ENCODE measurements at places on chromosomes 3 and 15. TPM values are rescaled to one million over a fixed set of nuclear protein-coding genes. Genes with fewer than 3 reads are reported as not detected.

DNA sequence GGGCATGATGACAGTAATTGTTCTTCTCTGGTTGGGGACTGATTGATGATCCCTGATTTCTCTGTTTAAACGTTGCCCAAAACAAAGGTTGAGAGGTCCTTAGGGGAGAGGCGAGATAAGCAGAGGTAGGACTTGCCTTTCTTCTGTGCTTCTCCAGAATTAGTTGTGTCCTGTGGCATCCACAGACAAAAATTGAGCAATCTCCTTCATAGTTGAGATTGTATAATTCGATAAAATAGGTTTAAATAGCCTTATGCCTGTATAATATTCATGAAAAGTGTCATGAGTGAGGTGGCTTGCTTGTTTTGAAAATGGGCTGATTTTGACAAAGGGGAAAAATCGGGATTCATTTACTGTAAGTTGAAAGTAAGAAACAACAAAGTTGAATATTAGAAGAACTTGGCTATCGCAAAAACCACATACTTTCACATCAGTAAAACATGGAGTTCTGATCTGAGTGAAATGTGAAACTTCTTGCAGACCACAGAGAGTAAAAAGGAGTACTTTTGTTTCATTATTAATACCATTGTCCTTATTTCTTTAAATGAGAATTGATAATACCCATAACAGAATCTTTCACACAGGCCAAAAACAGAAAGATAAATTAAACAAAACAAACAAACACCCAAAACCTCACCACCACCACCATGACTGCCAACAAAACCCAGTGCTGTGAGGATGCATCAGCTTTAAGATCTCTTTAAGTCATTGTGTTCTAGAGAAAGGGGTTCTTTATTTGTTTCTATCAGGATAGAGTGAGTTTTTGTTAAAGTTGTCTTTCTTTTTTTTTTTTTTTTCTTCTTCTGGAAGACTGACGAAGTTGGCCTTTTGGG is 155.7 kb downstream of the LPP start:
- no peak for DNase-seq

DNA sequence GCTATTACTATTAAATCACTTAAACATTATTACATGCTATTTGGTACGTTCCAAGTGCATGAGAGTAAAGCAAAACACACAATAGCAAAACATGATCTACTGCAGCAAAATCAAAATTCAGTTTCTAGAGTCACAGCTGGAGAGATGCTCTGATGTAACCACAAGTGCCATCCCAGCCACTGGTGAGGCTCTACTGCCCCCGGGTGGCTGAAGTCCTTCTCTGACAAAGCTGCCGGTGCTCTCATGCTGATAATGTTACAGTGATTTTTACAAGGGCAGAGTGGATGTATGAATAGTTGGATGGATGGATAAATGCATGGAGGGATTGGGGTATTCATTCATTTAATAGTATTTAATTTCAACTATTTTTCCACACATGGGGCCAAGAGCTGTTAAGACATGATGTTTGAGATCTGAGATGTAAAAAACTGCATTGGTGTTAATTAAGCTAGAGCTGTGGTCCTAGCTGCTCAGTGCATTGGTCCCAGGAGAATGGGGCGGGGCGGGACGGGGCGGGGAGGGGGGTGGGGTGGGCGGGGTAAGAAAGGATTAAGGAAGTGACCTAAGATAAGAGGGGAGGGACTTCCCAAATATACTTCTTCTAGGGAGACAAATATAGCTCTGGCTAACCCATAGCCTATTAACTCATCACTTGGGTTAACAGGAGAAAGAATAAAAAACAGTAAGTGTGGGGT is 5.3 kb upstream of the SPESP1 start:
- DNase-seq, result peak; percentile 87

GRCh38 chr15:95086531-95087252 is 855.3 kb downstream of the MCTP2 start:
- DNase-seq, result no peak

DNA sequence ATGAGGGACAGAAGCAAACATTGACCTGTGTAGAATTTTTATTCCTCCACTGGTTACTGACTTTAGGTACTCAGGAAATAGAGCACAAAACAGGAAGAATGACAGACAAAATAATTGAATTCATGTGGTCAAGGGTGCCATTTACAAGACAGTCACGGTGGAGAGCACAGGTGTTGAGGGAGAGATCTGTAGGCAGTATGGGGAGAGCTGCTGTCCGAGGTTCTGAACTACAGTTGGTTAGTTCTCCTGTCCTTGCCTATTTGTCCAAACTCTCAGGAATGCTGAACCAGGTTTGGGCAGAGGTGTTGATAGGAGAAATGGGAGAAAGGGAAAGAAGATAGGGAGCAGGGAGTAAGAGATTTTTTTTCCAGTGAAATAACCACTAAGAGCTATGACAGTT is 178.5 kb upstream of the ZBTB20 start:
- DNase-seq, result peak; percentile 89

DNA sequence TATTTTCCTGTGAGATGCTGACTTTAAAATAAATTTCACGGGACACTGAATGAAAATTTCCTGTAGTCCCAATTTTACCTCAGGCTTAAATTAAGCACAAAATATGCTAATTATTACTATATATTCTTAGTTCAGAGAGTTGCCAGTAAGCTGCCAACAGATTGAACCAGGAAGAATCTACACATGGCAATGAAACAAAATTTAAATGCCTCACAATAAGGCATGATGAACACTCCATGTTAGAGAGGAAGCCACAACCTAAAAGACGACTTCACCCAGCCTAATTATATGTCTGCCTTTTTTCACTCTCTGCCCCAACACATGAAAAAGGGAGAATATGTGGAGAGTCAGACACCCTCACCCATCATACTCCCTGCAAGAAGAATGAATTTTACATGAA is 39.7 kb downstream of the DNAAF4 start:
- no peak for DNase-seq

GRCh38 chr3:31929826-31930502 is 51.1 kb downstream of the OSBPL10 start:
- DNase-seq, result no peak

Gene FAM81A
- total RNA-seq, result 1.8 TPM

GRCh38 chr3:179677884-179678283 is 25.0 kb downstream of the USP13 start:
- no peak for DNase-seq

Gene COL7A1
- 76.6 TPM for total RNA-seq

- peak; percentile 0 for DNase-seq
These were observed 283.9 kb downstream of the GRM7 start for GRCh38 chr3:7144697-7145308.

Gene ZIC1
- total RNA-seq, result not detected

Gene FOXB1
- not detected for total RNA-seq

DNA sequence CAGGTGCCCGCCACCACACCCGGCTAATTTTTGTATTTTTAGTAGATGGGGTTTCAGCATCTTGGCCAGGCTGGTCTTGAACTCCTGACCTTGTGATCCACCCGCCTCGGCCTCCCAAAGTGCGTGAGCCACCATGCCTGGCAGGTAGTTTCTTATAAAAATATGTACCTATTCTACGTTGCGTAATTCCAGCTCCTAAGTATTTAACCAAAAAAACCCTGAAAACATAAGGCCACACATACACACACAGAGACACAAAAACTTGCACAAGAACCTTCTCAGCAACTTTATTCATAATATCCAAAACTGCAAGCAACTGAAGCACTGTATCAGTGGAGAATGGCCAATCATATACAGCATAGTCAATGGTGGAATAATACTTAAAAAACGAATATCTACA is 5.3 kb downstream of the RNF168 start:
- DNase-seq, result no peak

GRCh38 chr3:23740517-23740965 is 65.2 kb upstream of the UBE2E1 start:
- DNase-seq, result no peak

GRCh38 chr3:15822281-15822680 is 24.5 kb upstream of the ANKRD28 start:
- no peak for DNase-seq

DNA sequence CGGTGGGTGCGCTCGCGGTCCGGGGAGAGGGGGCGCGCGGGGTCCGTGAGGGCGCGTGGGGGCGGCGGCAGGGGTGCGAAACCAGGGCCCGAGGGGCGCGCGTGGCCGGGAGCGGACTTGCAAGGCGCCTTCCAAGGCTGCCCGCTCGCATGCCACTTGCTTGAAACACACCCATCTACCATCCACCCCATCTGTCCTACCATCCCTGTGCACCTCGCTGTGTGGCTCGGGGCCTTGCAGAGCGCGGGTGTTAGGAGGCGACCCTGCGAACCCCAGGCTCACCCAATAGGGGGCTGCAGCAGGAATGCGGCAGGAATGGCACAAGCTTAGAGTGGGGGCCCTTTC is 240 bp downstream of the CFAP100 start:
- no peak for DNase-seq

- DNase-seq, result no peak
These were observed 64.9 kb upstream of the PRICKLE2 start for GRCh38 chr3:64290161-64290560.

- no peak for DNase-seq
These were observed 321.4 kb upstream of the NDN start for GRCh38 chr15:24008476-24008875.

- DNase-seq, result no peak
These were observed 1.8 kb downstream of the MTFMT start for GRCh38 chr15:65027593-65027992.

DNA sequence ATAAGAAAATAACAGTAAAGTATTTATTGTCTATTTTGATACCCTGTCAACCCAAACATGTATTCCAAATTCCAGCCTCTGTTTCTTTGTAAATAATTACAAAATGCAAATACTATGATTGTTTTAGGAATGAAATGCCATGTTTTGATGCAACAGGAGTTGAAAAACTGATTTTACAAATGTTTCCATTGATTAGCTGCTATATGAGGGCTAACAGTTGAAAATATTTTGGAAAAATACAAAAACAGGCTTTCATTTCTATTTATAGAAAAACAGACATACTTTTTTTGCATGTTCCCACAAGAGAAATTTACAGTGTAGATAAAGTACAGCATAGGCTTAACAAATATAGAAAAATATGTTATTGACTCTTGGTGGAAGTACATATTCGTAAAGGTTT is 20.0 kb downstream of the MBNL1 start:
- no peak for DNase-seq

DNA sequence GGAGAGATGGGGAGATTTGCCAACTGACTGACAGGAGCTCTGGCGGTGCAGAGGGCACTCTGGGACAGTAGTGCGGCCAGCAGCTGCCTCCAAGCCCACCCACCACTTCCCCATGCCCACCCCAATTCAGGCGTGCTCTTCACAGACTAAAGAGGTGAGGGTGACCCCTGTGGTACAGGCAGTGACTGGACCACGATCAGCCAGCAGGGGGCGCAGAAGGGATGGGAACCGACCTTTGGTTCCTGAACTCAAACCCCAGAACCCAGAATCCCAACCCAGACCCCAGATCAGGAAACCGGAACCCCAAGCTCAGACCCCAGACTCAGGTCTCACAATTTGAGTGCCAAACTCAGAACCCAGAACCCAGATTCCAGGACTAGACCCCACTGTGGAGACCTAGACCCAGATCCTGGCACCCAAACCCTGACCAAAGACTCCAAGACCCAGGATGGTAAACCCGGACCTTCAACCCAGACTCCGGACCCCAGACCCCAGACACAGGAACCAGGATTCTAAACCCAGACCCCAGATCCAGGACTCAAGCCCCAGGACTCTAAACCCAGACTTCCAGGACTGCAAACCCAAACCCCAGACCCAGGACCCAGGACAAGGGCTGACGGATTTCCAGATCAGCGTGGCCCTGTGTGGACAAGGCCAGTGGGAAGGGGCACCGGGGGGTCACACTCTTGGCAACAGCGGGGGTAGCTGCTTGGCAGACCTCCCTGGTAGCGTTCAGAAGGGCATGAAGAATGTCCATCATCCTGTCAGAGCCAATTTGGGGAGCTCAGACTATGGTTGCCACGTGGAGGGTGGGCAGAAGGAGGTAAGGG is 3.7 kb upstream of the MYL3 start:
- peak; percentile 71 for DNase-seq

Gene HERC2
- total RNA-seq, result 53.0 TPM

Gene KIAA1143
- total RNA-seq, result 33.7 TPM

Gene TRPM1
- total RNA-seq, result not detected

Gene MITF
- total RNA-seq, result 57.3 TPM

DNA sequence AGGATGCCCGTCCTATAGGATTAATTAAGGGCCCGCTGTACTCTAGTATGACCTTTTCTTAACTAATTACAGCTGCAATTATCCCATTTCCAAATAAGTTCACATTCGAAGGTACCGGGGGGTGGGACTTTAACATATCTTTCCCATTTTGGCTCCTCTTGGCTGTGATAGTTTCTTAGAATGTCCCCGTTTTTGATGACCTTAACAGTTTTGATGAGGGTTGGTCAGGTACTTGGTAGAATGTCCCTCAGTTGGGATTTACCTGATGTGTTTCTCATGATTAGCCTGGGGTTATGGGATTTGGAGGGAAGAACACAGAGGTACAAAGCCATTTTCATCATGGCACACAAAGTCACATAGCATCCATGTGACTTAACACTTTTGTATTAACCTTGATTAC is 18.2 kb downstream of the RTP1 start:
- no peak for DNase-seq

Gene C15orf62
- total RNA-seq, result 1.2 TPM

- DNase-seq, result peak; percentile 58
These were observed 1.8 kb downstream of the SMAD3 start for GRCh38 chr15:67066959-67067853.

Gene QARS1
- 345 TPM for total RNA-seq

Gene ITGA11
- 0.12 TPM for total RNA-seq

DNA sequence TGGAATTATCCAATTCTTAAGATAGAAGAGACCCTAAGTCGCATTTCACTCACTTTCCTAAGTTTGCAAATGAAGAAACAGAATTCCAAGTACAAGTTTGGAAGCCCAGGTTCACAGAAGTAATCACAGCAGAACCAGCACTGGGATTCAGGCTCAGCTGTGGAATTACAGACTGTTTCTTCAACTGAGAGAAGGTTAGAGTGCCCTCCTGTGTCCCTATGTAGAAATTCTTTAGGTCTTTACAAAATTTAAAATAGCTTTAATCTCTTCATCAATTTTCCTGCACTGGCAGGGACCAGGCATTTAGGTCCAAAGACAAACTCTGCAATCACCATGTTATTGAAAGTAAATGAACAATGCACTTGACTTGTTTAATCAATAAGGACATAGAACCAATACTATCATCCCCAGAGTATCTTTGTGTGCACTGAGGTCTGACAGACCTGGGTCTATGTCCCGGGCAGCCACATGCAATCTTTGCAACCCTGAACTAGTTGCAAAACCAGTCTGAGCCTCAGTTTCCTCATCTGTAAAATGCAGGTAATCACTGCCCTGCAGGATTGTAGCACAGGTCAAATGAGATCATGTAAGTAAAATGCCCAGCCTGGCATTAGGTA is 96.3 kb upstream of the ZBED2 start:
- peak; percentile 51 for DNase-seq

Gene SPTSSB
- total RNA-seq, result 0.32 TPM

DNA sequence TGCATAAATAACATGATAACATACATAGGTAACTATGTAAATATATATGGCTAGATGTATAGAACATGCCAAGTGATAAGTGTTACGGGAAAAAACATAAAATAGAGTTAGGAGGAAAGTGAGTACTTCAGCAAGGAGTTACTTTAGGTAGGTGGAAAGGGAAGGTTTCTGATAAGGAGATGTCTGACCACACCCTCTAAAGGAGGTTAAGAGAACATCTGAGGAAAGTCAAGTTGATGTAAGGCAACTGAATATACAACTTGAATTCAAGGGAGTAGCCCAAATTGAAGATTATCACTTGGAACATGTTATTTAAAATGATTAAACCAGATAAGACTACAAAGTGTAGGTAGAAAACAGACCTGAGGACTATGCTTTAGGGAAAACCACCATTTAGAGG is 13.8 kb downstream of the PIERCE2 start:
- DNase-seq, result no peak

- DNase-seq, result no peak
These were observed 16.4 kb downstream of the FSD2 start for GRCh38 chr15:82789491-82789890.

- DNase-seq, result no peak
These were observed 5.2 kb downstream of the C3orf49 start for GRCh38 chr3:63824309-63824708.

All from cardiac muscle cell (in vitro differentiated cells and primary cell).